ENCODE measurements at places on chromosomes 1 and 21.

GRCh38 chr1:49225464-49225863 lies 448.8 kb upstream of the BEND5 start:
- DNase-seq = no peak

DNA sequence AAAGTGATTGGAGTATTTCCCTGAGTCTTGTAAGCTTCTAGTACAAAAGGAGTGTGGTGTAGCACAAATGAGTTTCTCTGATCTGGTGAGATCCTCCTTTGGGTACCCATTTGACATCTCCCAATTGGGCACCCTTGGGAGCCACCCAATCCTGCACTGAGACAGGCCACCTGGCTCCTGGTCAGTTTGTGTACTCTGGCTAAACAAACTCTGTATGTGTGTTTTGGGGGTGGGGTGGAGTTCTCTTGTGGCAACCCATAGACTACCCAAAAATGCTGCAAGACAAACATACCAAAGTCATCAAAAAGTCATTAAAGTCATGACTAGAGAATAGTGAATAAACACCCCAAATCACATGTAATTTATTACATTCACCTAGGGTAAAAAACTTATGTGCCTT lies 8.4 kb upstream of the HIVEP3 start:
- no peak for DNase-seq

DNA sequence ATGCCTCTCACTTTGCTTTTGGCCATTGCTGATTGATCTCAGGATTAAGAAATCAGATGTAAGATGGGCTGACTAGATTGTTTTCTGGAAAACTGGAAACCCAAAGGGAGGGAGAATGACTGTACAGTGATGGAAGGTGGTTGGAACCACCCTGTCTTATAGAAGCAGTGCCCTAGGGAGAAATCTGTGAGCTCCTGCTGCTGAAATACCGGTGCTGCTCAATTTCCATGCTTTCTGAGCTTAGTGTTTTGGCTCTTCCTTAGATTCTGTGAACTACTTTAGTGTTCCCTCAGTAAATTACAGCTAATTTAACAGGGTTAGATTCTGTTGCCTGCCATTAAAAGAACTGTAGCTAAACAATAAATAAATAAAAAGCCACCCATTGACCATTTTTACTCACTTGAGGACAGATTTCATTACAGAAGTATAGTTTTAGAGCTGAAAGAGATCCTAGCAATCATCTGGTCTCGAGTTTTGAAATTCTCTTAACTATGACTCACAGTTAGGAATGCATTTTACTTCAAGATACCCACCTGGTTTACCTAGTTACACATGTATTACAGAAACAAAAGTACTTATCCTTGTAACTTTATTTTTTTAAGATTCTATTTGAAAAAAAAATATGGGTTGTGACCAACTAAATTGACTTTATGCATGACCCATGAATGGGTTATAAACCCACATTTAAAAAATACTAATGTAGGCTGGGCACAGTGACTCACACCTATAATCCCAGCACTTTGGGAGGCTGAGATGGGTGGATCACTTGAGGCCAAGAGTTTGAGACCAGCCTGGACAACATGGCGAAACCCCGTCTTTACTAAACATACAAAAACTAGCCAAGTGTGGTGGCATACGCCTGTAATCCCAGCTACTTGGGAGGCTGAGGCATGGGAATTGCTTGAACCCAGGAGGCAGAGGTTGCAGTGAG lies 33.2 kb downstream of the CAMSAP2 start:
- DNase-seq = no peak

- DNase-seq = no peak
Observed at GRCh38 chr21:32567626-32568025, 17.7 kb downstream of the TCP10L start.

DNA sequence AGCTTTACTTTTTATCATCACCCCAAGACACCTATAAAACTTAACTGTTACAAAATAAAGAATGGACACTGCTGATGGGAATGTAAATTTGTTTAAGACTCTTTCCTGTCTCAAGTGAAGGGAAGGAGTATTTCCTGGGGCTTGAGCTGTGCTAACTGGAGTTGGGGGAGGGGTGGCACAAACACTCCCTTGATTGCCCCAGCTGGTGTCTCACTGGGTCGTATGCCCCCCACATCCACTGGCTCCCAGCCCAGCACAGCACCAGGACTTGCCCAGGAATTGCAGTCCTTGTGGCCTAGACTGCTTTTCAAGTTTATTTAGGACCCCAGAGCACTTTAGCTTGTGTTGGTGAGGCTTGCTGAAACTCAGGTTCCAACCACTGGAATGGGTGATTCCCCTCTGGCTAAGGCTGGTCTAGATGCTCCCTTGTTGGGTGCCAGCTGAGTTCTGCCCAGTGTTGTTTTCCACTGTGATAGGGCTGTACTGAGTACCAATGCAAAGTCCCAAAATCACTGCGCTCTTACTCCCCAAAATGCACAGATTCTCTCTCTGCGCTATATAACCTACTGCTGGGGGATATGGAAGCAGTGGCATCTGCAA lies 49.1 kb upstream of the DR1 start:
- DNase-seq = no peak

DNA sequence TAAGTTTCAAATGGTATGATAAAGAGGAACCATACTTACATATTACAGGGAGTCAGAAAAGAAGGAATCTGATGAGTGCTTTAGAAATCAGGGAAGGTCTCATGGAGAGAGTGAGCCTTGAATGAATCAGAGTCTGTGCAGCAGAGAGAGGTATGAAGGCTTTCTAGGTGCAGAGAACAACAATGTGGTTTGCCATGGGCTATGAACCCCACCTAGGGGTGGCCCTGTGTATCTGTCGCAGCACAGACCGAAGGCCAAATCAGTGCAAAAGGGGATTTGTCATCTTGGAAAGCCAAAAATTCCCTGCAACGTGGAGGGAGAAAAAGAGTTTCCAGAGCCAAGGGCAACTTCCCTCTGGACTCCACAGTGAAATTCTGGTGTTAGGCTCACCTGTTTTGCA lies 3.5 kb downstream of the PAPPA2 start:
- DNase-seq = no peak

GRCh38 chr1:229839800-229840199 lies 213.8 kb downstream of the URB2 start:
- DNase-seq = no peak

DNA sequence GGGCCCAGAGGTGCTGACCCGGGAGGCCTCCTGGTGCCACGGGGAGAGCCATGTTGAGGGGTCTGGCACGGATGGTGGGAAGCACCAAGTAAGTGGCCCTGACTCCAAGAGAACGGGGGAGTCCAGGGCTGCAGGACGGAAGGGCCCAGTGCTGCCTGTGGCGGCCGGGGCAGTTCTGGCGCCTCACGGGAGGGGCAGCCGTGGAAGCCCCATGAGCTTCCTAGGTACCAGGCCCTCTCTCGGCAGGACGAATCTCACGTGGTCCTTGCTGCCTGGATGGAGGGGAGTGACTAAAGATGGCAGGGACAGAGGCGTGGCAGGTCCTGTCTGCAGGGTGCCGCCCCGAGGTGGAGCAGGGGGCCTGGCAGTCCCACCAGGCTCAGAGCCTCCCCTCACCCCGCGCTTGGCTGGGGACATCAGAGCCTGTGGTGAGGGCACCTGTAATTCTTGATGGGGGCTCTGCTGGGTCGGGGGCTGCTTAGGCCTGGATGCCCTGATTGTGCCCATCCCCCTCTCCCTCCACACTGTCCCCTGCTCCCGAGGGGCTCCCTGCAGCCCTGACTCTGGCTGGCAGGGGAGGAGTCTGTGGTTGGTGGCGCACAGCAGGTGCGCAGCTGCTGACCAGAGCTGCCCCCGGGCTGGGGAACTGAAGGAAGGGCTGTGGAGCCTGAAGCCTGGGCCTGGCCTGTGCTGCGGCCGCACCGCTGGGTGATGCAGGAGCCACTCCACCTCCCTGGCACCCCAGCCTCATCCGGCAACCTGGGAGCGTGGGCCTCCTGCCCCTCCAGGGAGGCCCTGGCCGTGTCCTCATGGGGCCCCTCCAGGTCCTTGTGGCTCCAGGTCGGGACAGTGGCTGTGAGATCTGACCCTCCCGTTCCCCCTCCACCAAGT lies 31.4 kb downstream of the POFUT2 start:
- DNase-seq = no peak

GRCh38 chr1:159799446-159799985 lies 2.6 kb upstream of the FCRL6 start:
- no peak for DNase-seq

DNA sequence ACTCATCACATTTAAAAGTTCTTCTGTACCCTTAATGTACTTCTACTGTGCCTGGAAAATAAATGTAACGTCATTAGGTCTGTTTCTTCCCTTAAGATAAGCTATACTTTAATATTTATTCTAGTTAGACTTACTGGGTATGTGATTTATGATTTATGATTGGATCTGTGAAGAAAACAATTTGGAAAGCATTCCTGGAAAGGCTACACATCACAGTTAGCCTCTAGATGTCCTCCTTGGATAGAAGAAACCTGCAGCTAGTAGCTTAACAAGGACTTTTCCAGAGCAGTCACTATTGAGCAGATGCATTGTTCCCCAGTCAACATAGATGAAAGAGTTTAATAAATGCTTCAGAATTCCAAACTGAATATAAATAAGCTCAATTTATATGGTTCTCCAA lies 22.2 kb upstream of the ABL2 start:
- no peak for DNase-seq

GRCh38 chr1:154590756-154591155 lies 17.2 kb downstream of the ADAR start:
- DNase-seq = no peak

GRCh38 chr1:206715120-206715519 lies 30.4 kb downstream of the MAPKAPK2 start:
- no peak for DNase-seq

DNA sequence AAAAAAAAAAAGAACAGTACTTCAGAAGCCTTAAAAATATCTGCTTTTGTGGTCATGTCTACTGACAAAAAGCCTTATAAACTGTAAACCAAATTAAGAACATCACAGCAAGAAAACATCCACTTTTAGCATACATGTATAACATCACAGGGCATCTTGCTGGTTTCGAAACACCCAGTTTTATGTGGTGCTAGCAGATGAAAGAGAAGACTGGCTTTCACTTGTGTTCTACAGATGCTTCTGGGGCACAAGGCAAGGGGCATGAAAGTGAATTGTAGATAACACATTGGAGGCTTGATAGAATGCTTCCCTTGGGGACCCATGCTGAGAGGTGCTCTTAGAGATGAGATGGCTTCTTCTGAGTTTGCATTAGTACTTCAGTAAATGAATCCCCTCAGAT lies 543.7 kb upstream of the PKN2 start:
- DNase-seq = no peak

- DNase-seq = no peak
Observed at GRCh38 chr1:24942789-24943188, 12.7 kb upstream of the RUNX3 start.

GRCh38 chr1:6123816-6124215 lies 56.3 kb downstream of the CHD5 start:
- DNase-seq = no peak

DNA sequence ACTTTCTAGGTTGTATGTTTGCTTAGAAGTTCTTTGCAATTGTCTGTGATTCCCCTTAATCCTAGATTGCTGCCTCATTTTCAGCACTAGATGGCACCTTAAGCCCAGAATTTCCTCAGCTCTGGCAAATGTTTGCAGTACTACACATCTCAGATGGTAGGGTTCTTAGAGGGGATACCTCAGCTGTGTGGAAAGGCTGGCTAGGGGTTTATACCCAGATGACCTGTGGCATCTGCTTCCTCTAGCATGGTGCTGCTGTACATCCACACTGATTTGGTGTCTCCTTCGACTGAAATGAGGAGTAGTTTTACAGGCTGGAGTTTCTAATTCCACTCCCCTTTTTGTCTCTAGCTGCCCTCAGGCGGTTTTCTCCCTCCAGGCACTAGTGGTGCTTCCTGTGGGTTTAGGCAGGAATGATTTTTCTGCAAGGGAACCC lies 23.5 kb downstream of the ASB17 start:
- DNase-seq = peak; percentile 14

GRCh38 chr1:12594966-12595756 lies 22.8 kb downstream of the DHRS3 start:
- DNase-seq = no peak

DNA sequence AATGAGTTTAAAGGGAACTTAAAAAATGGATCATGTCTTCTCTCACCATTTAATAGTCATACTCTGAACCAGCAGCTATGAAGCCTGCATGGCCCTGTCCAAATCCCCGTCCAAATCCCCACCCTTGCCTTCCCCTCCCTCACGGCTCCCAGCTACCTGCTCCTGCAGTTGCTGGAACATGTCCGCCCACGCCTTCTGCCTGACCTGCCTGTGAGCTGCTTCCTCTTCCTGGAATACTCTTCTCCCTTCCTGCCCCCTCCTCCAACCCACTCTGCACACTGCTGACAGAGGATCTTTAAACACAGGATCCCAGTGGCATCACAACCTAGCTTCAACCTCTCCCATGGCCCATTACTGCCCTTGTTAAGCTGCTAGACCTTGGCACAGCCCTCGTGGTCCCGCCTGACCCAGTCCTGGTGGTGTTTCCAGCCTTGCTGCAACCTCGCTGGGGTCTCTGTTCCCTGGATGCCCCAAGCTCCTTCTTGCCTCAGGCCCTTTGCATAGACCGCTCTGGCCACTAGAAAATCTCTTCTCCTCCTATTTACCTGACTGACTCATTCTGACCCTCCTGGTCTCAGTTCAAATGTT lies 118.3 kb downstream of the PTPRU start:
- no peak for DNase-seq

DNA sequence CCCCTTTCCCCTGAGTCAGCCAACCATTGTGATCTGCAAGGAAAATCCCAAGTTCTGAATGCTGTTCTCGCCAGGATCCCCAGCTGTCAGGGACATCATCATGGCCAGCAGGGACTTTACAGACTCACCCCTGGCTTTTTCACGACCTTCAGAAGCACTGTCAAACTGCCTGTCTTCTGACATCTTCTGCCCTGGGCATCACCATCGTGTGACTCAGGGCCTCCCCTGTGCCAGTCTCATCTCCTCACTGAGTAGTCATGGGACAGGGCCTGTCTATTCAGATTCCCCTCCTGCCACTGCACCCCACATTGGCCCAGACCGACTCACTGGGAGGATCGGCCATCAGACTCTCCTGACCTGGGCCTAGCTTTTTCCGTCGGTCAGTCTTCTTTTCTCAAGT lies 72.5 kb upstream of the VAMP3 start:
- DNase-seq = no peak

GRCh38 chr1:62875676-62876075 lies 91.7 kb downstream of the ATG4C start:
- DNase-seq = no peak

- DNase-seq = no peak
Observed at GRCh38 chr1:94160811-94161210, 39.9 kb upstream of the ABCA4 start.

DNA sequence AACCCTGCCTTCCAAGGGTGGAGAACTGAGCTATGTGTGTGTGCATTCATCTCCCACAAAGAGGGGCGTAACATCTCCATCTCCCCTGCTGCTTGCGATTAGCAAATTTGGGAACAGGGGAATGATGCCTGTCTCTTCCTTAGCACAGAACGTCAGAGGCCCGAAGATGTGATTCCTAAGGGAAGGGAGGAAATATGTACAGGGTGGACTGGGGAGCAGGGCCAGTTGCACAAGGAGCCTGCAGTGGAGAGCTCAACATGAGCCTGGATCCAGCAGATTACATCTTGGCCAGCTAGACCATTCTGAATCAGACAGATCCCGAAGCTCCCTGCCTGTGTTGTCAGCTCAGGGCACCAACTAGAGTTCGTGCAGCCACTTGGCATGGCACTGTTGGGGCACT lies 118.1 kb downstream of the NGF start:
- DNase-seq = no peak
